ENCODE measurements at places on chromosomes 1 and 21. TPM values are rescaled to one million over a fixed set of nuclear protein-coding genes. Genes with fewer than 3 reads are reported as not detected.

The BATF3 gene
- total RNA-seq: 3.2 TPM

The LHX8 gene
- total RNA-seq: not detected

DNA sequence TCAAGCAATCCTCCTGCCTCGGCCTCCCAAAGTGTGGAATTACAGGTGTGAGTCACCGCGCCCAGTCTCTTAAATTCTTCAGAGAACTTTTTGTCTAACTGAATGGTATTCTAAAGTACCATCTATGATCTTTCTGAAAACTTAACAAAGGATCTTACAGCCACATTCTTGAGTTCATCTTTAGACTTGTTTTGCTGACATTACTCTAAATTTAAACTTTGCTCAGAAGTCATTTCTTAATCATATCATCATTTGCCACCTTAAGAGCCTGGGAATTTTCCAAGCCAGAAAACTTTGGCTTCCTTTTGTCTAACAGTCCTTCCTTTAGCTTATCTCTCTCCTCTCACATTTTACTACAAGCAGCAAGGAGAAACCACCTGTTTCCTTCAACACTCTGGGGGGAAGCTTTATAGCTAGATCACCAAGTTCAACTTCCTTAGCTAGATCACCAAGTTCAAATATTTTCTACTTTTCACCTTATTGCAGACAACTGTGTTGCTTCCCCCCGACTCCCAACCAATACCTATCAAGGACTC is 5.4 kb upstream of the ZBTB8A start:
- no peak for DNase-seq

- no peak for DNase-seq
These were observed 51.2 kb downstream of the RNF2 start for GRCh38 chr1:185096531-185096930.

DNA sequence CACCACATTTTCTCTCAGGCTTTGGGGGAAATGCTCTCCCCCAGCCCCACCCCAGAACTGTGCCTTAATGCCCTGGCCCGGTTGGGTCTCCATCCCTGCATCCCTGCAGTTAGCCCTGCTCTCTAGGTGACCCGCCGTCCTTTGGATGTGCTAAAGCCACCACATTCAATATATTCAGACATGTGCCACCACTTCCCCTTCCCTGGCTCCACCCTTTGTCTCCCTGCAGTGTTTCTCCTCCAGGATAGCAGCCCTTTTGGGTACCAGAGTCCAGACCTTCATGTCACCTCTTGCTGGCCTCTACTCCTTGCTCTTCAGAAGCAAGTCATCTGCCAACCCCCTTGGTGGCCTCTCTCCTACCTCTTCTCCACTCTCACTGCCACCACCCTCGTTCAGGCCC is 41.8 kb downstream of the RUNX1 start:
- no peak for DNase-seq

The HENMT1 gene
- 23.7 TPM for total RNA-seq

The NPHP4 gene
- 9.7 TPM for total RNA-seq

DNA sequence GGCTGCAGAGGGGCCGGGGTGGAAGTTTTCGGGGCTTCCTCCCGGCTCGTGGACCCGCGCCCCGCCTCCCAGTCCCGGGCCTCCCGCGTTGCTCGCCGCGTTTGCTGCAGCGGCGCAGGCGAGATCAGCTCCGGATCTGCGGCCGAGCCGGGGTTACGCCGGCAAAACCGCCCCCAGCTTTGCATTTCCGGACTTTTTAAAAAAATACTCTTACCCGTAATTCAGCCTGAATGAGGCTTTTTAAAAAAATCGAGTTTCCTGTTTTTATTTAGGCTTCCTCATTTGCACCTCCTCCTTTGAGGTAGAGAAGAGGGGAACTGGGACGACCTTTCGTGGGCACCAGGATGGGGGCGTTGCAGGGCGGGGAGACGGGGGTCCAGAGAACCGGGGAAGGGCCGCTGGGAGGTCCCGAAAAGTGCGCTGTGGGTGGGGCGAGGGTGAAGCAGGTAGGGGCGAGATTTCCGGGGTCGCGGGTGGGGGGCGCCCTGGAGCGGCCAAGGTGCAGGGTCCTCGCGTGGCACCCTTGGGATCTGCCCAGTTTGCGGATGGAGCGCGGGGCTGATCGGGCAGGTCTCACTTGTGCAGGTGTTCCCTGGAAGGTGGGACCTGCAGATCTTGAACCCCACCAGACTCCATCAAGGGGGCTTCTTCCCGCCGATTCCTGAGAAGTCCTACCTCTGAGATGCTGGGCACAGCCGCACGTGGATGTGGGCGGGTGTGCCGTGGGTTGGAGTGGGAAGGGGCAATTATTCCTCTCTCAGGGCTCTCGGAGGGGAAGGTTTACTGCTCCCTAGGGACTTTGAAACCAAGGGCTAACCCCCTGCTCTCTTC is 1.1 kb downstream of the PIK3CD start:
- no peak for DNase-seq

DNA sequence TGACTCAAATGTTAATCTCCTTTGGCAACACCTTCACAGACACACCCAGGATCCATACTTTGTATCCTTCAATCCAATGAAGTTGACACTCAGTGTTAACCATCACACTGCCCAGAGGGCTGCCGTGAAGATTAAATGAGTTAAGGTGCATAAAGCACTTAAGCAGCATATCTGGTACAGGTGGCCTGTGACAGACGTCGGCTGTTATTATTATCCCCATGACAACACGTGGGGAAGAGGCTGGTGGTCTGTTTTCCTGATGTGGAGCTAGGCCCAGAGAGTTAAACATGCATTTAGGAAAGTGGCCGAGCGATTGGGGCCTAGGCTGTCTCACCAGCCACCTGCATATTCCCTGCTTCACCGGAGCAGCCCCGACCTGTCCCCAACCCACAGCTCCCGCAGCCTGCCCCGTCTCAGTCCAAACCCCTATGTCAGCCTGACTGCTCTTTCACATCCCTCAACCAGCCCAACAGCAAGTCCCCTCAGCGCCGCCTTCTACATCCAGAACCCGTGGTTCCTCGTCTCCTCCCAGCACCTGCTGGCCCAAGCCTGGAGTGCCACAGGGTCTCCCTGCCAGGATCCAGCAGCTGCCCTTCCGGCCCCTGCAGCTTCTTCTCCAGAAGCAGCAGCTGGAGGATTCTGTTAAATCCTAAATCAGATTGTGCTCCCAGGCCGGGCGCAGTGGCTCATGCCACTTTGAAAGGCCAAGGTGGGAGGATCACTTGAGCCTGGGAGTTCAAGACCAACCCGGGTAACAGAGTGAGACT is 77.9 kb downstream of the FBXO2 start:
- no peak for DNase-seq

The FAM151A gene
- not detected for total RNA-seq

DNA sequence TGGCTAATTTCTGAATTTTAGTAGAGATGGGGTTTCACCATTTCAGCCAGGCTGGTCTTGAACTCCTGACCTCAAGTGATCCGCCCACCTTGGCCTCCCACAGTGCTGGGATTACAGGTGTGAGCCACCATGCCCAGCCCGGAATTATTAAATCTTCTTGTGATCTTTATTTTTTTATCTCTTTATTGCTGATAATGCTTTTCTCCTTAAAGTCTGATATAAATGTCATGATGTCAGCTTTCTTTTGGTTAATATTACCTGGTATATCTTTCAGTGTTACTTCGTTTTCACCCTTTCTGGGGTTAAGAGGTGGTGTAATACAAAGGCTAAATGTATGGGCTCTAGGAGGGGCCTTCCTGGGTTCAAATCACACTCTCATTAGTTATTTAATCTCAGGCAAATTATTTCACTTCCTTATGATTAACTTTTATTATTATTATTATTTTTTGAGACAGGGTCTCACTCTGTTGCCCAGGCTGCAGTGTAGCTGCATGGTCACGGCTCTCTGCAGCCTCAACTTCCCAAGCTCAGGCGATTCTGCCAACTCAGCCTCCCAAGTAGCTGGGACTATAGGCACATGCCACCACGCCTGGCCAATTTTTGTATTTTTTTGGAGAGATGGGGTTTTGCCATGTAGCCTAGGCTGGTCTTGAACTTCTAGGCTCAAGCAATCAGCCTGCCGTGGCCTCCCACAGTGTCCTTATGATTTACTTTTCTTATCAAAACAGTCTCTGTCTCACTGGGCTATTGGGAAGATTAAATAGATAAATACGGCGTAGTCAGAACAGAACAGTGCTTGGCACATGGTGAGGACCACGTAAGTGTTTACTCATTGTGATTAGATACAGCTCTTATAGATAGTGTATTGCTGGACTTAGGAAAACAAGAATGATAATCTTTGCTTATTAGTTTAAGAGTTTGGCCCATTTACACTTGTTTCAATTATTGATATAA is 216.5 kb downstream of the URB2 start:
- DNase-seq: no peak

DNA sequence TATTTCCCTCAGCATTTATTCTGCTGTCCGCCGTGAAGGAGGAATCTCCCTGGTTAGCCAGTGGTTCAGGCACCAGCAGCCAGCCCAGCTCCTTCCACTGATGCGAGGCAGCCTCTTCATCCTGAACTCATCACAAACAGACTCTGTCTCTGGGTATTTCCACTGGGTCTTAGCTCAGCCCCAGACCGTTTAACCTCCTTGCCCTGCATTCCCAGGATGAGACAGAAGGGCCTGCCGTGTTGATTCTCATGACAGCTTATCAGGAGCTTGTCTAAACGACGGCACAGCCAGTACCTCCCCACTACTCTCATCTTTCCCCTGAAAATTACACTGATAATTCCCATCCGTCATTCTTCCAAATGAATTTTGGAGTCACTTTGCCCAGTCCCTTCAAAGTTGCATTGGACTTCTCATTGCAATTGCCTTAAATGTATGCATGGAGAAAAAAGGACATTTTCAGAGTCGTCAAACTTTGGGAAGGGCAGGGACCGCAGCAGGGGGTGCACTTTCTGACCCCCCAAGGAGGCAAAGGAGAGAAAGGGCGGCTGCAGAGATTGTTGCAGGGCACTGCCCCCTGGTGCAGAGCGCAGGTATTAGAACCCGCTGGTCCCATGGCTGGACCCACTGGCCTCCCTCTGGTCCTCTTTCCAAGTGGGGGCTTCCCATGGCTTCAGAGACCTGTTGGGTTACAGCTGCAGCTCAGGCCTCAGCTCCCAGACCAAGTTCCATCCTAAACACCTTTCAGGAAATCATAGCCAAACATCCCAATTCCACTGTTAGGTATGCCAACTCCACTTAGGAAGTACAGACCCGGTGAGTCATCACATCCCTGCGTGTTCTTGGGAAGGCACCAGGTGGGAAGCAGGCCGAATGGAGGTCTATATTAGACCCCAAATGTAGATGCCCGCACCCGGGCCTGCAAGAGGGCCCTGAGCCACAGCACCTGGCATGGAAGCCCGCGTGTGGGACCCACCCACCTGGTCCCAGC is 3.7 kb upstream of the MEGF6 start:
- DNase-seq: no peak

DNA sequence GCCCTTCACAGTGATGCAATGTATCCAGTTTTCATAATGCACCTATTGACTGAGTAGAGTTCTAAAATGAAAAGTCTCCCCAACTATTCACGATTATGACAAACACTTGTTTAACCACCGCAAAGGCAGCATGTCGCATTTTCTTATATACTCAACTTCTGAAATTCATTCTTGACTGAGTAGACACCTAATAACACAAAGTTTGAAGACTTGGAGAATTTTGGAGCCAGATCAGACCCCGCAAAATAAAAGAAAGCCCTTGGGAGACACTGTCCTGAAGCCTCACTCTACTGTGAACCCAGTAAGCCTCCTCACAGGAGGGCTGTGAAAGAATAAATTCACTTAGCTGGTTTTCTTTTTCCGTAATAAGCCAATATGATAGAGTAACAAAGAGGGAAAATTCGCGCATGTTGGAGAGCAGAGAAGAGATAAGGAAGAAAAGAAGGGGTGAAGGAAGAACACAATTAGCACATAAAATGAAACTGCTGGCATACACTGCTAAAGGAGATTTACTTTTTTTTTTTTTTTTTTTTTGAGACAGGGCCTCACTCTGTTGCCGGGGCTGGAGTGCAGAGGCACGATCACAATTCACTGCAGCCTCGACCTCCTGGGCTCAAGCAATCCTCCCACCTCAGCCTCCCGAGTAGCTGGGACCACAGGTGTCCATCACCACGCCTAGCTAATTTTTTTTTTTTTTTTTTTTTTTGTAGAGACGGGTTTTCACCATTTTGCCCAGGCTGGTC is 492 bp upstream of the COLGALT2 start:
- no peak for DNase-seq

GRCh38 chr1:245874942-245875580 is 632.0 kb downstream of the SMYD3 start:
- DNase-seq: no peak

GRCh38 chr1:241460098-241460873 is 59.3 kb downstream of the FH start:
- no peak for DNase-seq

- DNase-seq: no peak
These were observed 100.4 kb downstream of the SLC45A1 start for GRCh38 chr1:8418301-8418700.

The UCHL5 gene
- total RNA-seq: 7.8 TPM

DNA sequence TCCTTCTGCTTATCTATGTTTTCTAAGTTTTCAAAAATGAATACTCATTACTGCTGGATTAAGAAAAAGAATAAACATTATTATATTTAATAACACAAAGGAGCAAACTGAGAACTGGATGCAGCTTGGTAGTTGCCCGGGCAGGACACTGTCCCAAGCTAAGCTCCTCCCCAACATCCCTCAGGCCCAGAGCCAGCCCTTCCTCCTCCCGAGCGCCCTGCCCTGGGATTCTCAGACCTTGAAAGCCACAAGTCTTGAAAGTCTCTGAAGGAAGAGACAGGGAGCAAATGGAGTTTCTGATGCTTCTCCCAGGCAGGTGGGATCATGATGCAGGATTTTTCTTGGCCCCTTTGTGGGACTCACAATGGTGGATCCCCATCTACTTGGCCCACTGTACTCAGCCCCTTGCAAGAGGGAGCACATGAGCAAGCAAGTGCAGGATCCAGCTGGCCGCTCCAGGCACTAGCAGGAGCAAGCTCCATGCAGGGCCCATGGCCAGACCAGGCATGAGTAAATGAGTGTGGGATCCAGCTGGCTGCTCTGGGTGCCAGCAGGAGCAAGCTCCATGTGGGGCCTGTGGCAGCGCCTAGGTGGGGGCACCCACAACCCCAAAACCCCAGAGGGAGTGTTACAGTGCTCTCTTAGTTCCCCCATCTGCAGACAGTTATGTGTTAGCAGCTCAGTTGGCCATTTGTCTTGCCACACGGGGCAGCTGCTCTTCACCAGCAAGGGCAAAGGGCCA is 32.1 kb upstream of the RAB4A start:
- no peak for DNase-seq

The SLFNL1 gene
- 1.6 TPM for total RNA-seq

- DNase-seq: no peak
These were observed 33.0 kb downstream of the NTPCR start for GRCh38 chr1:232983375-232983774.

DNA sequence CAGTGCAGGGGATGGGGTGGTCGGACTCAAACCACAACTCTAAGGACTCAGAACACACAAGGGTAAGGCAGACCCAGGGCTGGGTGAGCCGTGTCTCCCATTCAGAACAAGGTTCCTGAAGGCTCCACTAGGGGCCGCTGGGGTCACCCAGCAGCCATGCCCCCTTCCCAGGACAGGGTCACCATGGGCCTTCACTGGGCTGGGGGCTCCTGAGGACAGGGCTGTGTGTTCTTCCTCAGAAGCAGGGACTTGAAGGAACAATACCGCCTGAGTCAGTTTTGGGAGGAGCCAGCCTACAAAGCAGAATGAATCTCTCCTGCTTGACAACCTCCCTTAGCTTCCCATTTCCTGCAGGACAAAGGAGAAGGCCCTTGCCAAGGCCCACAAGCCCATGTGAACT is 15.4 kb downstream of the RIMS3 start:
- DNase-seq: no peak

- DNase-seq: no peak
These were observed 8.2 kb upstream of the LAPTM5 start for GRCh38 chr1:30765556-30766434.

- DNase-seq: no peak
These were observed 486.6 kb downstream of the USP25 start for GRCh38 chr21:16216288-16216962.
